CD4-positive, CD25-positive, alpha-beta regulatory T cell (primary cell): ENCODE measurements at places on chromosomes 2 and 18. TPM values are rescaled to one million over a fixed set of nuclear protein-coding genes. Genes with fewer than 3 reads are reported as not detected.
A peak's percentile ranks its signal among the peaks of the same experiment; 100 is the strongest.

DNA sequence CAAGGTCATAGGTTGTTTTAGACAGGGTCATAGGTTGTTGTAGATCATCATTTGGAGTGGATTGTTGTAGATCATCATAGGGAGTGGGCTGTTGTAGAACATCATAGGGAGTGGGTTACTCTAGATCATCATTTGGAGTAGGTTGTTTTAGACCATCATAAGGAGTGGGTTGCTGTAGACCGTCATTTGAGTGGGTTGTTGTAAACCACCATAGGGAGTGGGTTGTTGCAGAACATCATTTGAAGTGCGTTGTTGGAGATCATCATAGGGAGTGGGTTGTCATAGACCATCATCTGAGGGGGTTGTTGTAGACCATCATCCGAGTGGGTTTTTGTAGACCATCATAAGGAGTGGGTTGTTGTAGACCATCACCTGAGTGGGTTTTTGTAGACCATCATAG, 9.5 kb upstream of the TRPM8 start:
- no peak overlapping the region for H3K4me3 ChIP-seq
- no peak overlapping the region for H3K27ac ChIP-seq
- H3K4me1 ChIP-seq = no peaks in the 10 kb centered on the region
- DNase-seq = no peak
- peaks cover 8% of the 10 kb centered on the region for H3K27me3 ChIP-seq

GRCh38 chr2:20350041-20350712, 467 bp downstream of the PUM2 start:
- peaks cover 3% of the 10 kb centered on the region for H3K36me3 ChIP-seq
- H3K27me3 ChIP-seq = no peaks in the 10 kb centered on the region
- peak overlapping the region; percentile 91 for H3K4me3 ChIP-seq

PCARE gene
- total RNA-seq = not detected

- DNase-seq = no peak
- no peaks in the 10 kb centered on the region for H3K4me1 ChIP-seq
- H3K27me3 ChIP-seq = no peaks in the 10 kb centered on the region
- no peak overlapping the region for H3K27ac ChIP-seq
- H3K4me3 ChIP-seq = no peak overlapping the region
Measured at GRCh38 chr18:62574776-62575175, 52.0 kb downstream of the ZCCHC2 start.

DNA sequence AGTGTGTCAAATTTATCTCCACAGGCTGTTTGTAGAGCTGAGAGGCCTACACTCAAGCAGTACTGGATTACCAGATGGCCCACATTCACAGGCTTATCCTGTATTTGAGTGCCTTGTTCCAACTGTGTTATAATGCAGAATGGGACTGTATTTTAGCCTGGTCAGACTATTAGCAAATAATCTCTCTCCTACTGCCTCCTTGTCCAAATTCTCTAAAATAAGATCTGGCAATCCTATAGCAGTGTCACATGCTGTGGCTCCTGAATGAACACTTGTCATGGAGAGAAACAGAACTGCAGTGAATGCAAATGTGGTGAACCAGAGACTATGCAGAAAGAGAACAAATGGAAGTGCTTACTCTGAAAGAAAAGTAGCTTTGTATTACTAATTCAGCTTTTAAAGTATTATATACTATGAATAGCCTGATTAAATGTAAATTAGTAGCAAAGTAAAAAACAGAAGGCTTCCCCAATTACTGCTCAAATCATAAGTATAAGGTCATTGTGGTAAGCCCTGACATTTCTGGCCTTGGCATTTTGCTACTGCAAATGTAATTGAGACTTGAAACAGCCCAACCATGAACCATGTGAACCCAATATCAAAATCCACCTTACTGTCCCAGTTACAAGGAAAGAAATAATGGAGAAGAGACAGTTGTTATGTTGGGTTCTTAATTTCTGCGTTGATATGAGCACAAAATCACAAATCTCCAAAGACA, 80.0 kb downstream of the MAP4K3 start:
- no peaks in the 10 kb centered on the region for H3K36me3 ChIP-seq
- no peak overlapping the region for H3K4me3 ChIP-seq
- H3K27ac ChIP-seq = no peak overlapping the region
- no peak for DNase-seq
- H3K27me3 ChIP-seq = no peaks in the 10 kb centered on the region

TUBB8B gene
- total RNA-seq = not detected

GRCh38 chr18:76974386-76974785, 152.0 kb downstream of the ZNF236 start:
- H3K4me1 ChIP-seq = no peaks in the 10 kb centered on the region
- H3K36me3 ChIP-seq = peaks cover 11% of the 10 kb centered on the region
- H3K27ac ChIP-seq = no peak overlapping the region
- H3K27me3 ChIP-seq = no peaks in the 10 kb centered on the region
- no peak for DNase-seq
- H3K4me3 ChIP-seq = no peak overlapping the region

DNA sequence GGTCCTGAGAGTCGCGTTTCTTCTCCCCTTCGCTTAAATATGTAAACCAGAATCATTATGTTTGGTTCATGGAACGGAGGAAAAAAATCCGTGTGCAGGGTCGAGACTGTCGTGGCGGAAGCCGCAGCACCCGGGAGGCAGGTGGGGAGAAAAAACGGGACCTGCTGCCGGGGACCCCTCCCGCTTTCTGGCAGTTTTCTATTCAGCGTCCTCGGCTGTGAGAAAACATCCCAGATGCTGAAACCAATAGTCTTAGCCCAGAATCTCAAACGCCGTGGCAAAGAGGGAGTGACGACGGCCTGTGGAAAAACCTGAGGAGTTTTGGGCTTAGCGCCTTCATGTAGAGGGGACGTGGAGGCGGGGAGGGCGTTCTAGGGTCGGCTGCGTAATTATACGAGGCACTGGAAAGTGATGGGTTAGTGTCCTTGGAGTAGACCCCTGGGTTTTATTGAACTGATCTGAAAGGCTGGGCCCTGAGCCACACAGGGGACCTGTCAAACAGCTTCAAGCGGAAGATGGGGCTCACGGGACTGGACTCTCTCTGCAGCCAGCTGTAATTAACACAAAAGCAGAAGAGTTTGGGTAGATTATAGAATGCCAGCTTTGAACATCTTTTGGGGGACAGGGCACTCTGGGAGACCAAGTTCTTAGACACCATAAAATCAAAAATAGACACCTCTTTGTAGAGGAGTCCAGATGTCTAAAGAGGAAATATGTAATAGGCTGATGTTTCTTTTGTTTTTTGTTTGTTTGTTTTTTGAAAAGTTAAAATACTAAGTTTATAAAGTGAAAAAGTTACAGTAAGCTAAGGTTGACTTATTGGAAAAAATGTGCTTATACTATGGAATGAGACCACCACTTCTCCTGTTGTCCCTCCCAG, 834 bp upstream of the BUB1 start:
- H3K4me1 ChIP-seq = peaks cover 35% of the 10 kb centered on the region
- peak overlapping the region; percentile 99 for H3K4me3 ChIP-seq

DNA sequence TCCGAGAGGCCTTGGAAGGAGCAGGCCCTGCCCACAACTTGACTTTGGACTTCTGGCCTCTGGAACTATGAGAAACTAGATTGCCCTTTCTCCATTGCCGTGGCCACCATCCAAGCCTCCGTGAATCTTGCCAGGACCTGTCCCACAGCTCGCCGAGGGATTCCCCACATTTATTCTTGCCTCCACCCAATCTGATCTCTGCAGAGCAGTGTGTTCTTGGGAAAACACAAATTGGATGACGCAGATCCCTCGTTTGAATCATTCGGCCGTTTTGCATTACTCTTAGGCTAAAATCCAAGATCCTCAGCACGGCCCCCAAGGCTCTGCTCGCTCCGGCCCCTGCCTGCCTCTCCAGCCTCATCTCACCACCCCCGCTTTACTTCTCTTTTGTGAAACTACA, 364.2 kb downstream of the ZNF516 start:
- H3K27me3 ChIP-seq = no peaks in the 10 kb centered on the region
- H3K27ac ChIP-seq = no peak overlapping the region
- H3K4me1 ChIP-seq = no peaks in the 10 kb centered on the region

DNA sequence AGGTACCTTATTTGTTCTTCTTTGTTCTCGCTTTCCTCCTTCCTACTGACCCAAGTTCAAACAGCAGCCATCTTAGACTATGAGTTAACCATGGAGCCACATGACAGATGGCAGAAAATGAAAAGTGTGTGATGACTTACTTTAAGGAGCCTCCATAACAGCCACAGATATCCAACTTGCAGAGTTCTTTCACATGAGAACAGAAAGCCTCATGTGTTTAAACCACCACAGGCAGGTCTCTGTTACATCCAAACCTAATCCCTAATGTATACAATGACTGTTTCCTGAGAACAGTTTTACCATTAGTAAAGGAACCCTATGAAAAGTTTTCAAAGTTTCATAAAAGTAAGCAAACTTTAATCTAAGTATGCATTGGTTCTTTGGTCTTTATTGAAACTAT, 20.3 kb downstream of the B4GALT6 start:
- DNase-seq = no peak
- peaks cover 6% of the 10 kb centered on the region for H3K27me3 ChIP-seq
- H3K36me3 ChIP-seq = no peaks in the 10 kb centered on the region
- no peaks in the 10 kb centered on the region for H3K4me1 ChIP-seq

GRCh38 chr2:120486946-120487345, 141.0 kb downstream of the INHBB start:
- no peak overlapping the region for H3K27ac ChIP-seq
- no peaks in the 10 kb centered on the region for H3K4me1 ChIP-seq
- H3K4me3 ChIP-seq = no peak overlapping the region
- no peak for DNase-seq
- H3K36me3 ChIP-seq = no peaks in the 10 kb centered on the region
- H3K27me3 ChIP-seq = no peaks in the 10 kb centered on the region

DNA sequence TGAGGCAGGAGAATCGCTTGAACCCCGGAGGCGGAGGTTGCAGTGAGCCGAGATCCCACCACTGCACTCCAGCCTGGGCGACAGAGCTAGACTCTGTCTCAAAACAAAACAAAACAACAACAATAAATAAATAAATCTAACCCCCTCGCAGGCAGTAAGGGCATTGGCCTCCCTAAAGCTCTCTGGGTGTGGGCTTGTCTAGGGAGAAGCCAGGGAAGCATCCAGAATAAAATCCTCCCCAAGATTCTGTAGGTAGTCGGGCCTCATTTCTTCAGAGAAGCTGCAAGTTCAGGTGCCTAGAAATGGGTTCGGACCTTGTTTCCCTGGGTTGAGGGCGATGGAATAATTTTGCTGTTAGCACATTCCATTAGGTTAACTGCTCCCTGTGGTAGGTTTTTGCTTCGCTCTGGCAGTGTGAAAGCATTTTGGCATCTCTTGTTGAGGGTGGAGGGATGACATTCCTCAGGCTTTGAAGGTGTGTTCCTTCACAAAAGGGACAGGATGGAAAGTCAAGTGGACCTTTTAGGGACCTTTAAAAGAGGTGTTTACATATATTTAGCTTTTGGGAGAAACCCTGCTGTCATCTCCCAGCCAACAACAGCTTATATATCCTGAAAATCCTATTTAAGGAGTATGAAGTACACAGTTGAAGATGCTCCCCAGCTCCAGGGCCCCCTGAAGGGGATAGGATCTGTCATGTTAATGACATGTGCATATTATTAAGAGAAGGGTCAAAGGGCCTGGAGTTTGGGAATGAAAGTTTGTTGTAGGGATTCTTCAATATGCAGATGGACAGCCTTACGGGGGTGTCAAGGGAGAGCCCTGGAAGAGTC, 17.7 kb downstream of the MYCN start:
- no peaks in the 10 kb centered on the region for H3K4me1 ChIP-seq
- H3K27me3 ChIP-seq = no peaks in the 10 kb centered on the region
- no peak overlapping the region for H3K27ac ChIP-seq
- DNase-seq = no peak
- H3K36me3 ChIP-seq = no peaks in the 10 kb centered on the region
- no peak overlapping the region for H3K4me3 ChIP-seq

GRCh38 chr2:20357638-20358389, 7.2 kb upstream of the PUM2 start:
- H3K4me3 ChIP-seq = no peak overlapping the region
- no peaks in the 10 kb centered on the region for H3K36me3 ChIP-seq
- no peak for DNase-seq
- H3K27ac ChIP-seq = no peak overlapping the region

GRCh38 chr2:33704406-33704855, 105.3 kb upstream of the FAM98A start:
- no peak for DNase-seq
- no peak overlapping the region for H3K4me3 ChIP-seq
- H3K4me1 ChIP-seq = no peaks in the 10 kb centered on the region
- H3K36me3 ChIP-seq = no peaks in the 10 kb centered on the region
- H3K27me3 ChIP-seq = no peaks in the 10 kb centered on the region
- no peak overlapping the region for H3K27ac ChIP-seq

- no peak overlapping the region for H3K4me3 ChIP-seq
- H3K27me3 ChIP-seq = no peaks in the 10 kb centered on the region
- H3K27ac ChIP-seq = no peak overlapping the region
- H3K36me3 ChIP-seq = peaks cover 44% of the 10 kb centered on the region
- H3K4me1 ChIP-seq = peaks cover 35% of the 10 kb centered on the region
Measured at GRCh38 chr18:59354731-59355130, 4.3 kb downstream of the LMAN1 start.
